Prostate gland (tissue), 2 donors: ENCODE measurements at places on chromosomes 3 and 15. TPM values are rescaled to one million over a fixed set of nuclear protein-coding genes. Genes with fewer than 3 reads are reported as not detected.

Gene TMCO5A
- total RNA-seq, result 2.8 TPM

Gene MYH15
- 0.68 TPM for total RNA-seq

Gene GJD2
- not detected for total RNA-seq

- H3K4me3 ChIP-seq, result no peak overlapping the region
- no peak overlapping the region for H3K27ac ChIP-seq
- no peaks in the 10 kb centered on the region for H3K4me1 ChIP-seq
- H3K27me3 ChIP-seq, result no peaks in the 10 kb centered on the region
Measured at GRCh38 chr3:67540198-67540894, 114.1 kb downstream of the SUCLG2 start.

DNA sequence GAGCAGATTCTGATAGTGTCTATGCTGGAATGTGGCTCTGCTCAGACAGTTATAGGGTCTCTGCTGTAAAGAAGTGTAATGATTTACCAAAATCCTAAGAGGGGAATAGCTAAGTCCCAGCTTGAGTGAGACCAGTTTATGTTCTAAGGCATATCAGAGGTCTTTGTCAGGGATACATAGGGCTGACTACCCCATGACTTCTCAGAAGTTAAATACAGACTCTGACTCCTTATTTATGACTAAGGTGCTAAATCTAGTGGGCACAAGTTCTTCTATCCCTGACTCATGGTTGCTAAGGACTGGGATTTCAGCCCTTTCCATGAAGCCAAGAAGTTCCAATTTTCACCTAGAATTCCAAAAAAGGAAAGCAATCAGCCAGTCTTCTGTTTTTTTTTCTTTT is 192.6 kb upstream of the POU1F1 start:
- H3K4me1 ChIP-seq, result no peaks in the 10 kb centered on the region
- H3K36me3 ChIP-seq, result no peaks in the 10 kb centered on the region
- no peak overlapping the region for H3K4me3 ChIP-seq

Gene PPM1L
- total RNA-seq, result 23.6 TPM

GRCh38 chr15:27360316-27360715 is 389.3 kb downstream of the GABRG3 start:
- H3K36me3 ChIP-seq, result no peaks in the 10 kb centered on the region
- no peaks in the 10 kb centered on the region for H3K4me1 ChIP-seq
- no peak overlapping the region for H3K27ac ChIP-seq
- no peaks in the 10 kb centered on the region for H3K27me3 ChIP-seq
- DNase-seq, result no peak

- DNase-seq, result no peak
- H3K4me3 ChIP-seq, result no peak overlapping the region
Measured at GRCh38 chr3:194046531-194046930, 89.4 kb upstream of the HES1 start.

DNA sequence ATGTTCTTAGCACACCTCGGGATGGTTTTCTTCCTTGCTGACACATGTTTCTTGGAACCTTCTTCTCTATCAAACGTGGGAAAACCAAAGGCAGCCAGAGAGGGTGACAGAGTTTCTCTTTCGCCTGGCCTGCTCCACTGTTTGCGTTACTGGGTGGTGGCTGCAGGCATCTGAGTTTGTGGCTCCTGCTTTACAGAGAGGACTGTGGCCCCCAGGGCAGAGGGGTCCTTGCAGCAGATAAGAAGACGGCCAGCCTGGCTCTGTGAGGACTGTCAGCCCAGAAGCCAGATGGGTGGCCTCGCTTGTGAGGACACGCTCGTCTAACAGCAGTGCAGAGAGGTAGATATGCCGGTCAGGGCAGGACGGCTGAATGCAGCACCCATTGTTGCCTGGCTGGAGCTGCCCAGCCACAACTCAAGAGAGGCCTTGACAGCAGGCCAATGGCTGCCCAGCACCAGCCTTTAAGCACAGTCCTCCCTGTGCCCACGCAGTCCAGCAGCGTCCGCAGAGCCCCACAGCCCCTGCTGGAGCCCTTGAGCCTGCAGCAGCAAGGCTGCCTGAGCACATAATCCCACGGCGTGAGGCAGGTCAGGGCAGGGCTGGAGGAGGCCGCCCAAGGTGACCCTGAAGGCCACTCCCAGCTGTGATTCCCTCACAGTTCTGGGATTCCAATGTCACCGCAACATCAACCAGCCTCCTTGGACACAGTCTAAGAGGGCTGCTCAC is 15.0 kb upstream of the SPTBN5 start:
- DNase-seq, result peak; percentile 26
- H3K4me1 ChIP-seq, result no peaks in the 10 kb centered on the region
- no peak overlapping the region for H3K4me3 ChIP-seq
- no peaks in the 10 kb centered on the region for H3K36me3 ChIP-seq

Gene CRABP1
- total RNA-seq, result not detected

DNA sequence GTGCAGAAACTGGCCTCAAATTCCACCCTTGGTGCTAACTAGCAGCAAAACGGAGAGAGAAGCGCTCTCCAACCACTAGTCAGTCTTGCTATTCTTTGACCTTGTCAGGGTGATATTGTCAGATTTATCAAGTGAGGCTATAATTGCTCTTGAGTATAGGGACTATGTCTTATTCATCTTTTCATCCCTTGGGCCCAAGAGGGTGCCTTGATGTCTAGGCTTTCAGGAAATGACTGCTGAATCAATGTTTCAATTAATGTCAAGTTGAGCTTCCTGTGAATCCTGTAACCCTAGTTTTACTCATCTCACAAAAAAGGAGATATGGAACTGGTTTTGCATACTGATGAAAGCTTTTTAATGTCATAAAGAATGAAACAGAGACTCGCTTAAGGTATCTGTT is 701.3 kb downstream of the EDEM1 start:
- H3K27ac ChIP-seq, result no peak overlapping the region
- H3K36me3 ChIP-seq, result no peaks in the 10 kb centered on the region
- H3K27me3 ChIP-seq, result no peaks in the 10 kb centered on the region
- H3K4me1 ChIP-seq, result no peaks in the 10 kb centered on the region

DNA sequence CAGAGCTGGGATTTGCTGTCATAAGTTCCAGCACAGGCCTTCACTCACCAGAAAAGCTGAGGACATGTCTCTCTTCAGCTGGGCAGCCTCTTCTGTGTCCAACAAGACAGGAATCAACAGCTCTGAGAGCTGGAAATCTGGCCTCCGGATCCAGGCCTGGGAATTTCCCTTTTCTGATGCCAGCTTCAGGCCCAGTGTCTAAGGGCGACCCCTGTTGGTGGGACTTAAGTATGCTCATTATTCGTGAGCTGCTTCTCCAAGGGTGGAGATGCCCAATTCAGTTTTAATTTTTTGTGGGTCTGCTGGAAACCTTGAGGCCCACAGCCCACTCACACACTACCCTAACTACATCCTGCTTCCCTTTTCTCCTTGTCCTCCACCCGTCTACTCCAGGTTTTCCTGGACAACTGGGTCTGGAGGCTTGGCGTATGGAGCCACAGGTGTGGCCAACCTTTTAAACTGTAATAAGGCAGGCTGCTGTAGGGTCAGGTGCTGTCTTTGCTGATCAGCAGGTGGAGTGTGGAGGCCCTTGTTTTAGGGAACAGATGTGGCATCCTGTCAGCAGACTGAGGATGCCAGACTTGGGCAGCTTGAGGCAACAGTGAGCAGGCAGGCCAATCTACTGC is 2.6 kb upstream of the CEMIP start:
- no peak overlapping the region for H3K4me3 ChIP-seq
- no peaks in the 10 kb centered on the region for H3K36me3 ChIP-seq
- peak; percentile 74 for DNase-seq
- no peaks in the 10 kb centered on the region for H3K27me3 ChIP-seq
- peaks cover 6% of the 10 kb centered on the region for H3K4me1 ChIP-seq
- H3K27ac ChIP-seq, result peak overlapping the region; percentile 71

- no peak overlapping the region for H3K27ac ChIP-seq
- no peak overlapping the region for H3K4me3 ChIP-seq
- H3K27me3 ChIP-seq, result no peaks in the 10 kb centered on the region
- H3K4me1 ChIP-seq, result no peaks in the 10 kb centered on the region
- DNase-seq, result no peak
Measured at GRCh38 chr3:111472556-111472955, 69.4 kb upstream of the CD96 start.

Gene ERICH6
- 0.09 TPM for total RNA-seq

DNA sequence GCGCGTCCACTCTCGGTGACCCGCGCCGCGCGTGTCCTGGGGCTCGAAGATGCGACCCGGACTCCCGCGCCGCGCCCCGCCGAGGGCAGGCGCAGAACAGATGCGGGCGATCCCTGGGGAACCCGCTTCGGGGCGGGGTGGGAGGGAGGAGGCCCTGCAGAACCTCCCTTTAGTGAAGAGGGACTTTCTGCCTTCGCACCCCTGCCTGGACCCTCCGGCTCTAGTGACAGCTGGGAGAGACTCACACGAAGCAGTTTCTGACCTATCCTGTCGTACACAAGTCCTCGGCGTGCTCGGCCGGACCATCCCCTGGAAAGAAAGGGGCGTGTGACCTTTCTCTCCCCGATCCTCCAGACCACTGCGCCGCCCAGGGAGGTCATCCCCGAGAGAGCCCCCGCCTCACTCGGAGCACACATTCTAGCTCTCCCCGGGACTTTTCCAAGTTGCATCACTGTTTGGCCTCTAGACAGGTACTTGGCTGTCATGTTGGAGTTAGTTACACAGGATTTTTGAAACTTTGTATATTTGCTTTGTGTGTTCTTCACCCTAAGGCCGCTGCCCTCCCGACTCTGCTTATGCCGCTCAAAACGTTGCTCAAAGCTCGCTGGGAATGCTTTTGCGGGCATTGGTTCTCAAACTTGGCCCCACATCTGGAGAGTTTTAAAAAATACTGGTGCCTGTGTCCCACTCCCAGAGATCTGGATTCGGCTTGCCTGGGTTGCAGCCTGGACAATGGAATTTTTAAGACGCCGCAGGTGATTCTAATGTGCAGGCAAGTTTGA is 582 bp downstream of the CGNL1 start:
- no peaks in the 10 kb centered on the region for H3K27me3 ChIP-seq
- peak; percentile 42 for DNase-seq

Gene LIPC
- 0.14 TPM for total RNA-seq

Gene SLC49A4
- 26.7 TPM for total RNA-seq

GRCh38 chr3:192920411-192920810 is 2.8 kb upstream of the MB21D2 start:
- no peaks in the 10 kb centered on the region for H3K36me3 ChIP-seq
- H3K4me1 ChIP-seq, result no peaks in the 10 kb centered on the region
- peaks cover 2% of the 10 kb centered on the region for H3K27me3 ChIP-seq
- no peak overlapping the region for H3K4me3 ChIP-seq

DNA sequence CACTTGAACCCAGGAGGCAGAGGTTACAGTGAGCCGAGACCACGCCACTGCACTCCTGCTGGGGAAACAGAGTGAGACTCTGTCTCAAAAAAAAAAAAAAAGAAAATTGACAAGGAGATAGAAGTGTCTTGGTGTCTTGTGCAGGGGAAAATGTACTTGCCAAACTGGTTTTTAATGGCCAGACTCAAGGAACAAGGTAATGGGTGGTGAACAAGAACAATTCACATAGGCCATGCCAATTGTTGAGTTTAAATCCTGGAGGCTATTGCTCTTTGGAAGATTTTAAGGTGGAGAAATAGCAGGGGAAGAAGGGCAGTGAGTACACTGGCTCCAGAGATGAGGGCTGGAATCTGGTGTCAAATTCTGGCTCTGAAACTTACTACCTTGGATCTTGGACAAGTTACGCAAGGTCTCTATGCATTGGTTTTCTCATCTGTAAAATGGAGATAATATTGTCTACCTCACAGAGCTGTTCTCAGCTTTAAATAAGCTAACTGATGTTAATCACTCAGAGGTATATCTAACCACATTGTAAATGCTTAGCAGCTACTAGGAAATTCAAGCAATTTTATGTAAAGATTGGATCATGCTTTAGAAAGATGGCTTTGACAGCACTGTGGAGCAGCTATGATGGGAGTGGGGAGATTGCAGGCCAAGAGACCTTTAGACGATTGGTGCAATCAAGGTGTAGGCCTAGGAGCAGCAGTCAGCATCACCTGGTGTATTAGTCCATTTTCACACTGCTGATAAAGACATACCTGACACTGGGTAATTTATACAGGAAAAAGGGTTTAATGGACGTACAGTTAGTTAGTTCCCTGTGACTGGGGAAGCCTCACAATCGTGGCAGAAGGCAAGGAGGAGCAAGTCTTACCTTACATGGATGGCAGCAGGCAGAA is 78.3 kb downstream of the B3GALNT1 start:
- DNase-seq, result no peak
- H3K4me1 ChIP-seq, result no peaks in the 10 kb centered on the region
- H3K27ac ChIP-seq, result no peak overlapping the region
- H3K27me3 ChIP-seq, result no peaks in the 10 kb centered on the region
- no peak overlapping the region for H3K4me3 ChIP-seq
- H3K36me3 ChIP-seq, result no peaks in the 10 kb centered on the region

Gene FOXL2NB
- total RNA-seq, result not detected

DNA sequence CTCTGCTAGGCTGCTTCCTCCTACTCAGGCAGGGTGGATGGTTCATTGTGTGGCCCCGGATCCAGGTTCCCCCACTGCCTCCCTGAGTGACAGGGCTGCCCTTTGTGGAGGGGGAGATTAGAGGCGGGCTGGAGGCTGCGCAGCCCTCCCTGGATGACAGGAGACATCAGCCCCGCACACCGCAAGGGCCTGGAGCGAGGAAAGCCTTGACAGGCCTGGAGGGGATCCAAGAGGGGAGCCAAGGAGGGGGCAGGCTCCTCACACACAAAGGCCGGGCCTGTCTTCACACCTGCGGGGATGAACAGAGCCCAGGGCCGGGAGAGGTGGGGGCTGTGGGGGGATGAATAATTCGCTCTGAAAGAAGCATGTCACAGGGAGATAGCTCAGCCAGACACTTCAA is 72.9 kb downstream of the RPN1 start:
- no peaks in the 10 kb centered on the region for H3K4me1 ChIP-seq
- no peak for DNase-seq
- no peak overlapping the region for H3K4me3 ChIP-seq
- no peaks in the 10 kb centered on the region for H3K36me3 ChIP-seq
- no peaks in the 10 kb centered on the region for H3K27me3 ChIP-seq
